ENCODE measurements at places on chromosomes 7 and 10.

DNA sequence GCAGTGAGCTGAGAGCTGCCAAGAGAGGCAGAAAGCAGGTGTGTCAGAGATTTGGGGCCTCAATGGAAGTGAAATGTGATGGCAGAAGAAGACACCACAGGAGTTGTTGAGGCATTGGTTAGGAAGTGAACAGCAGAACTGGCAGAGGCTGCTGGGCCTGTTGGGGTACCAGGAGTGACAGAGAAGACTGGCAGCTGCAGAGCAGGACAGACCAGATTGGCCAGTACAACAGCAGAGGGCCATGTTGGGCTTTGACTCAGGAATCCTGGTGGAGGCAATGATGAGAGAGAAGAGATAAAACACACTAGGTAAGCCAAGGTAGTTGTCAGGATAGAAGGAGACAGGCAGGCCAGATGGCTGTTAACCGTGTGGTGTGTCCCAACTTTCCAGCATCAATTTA lies 19.9 kb upstream of the HERPUD2 start:
- no peak for DNase-seq

- no peak for DNase-seq
Measured at GRCh38 chr7:106603346-106603745, 57.6 kb downstream of the CCDC71L start.

DNA sequence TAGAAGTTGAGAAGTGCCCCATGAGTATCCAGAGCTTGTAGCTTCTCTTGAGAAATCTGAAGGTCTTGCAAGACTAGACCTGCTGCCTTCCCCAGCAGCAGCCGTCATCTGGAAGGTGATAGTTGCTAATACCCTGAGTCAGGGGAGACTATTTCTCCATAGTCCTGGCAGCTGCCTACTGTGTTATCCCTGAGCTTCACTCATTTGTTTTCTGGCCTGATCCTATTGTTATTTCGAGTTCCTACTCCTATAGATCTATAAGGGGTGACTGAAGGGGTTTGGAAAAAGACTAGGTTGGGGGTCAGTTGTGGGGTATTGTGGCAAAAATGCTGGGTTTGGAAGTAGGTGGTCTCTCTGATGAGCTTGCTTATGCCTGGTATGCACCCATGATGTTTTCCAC lies 297.8 kb downstream of the CNTNAP2 start:
- no peak for DNase-seq

- DNase-seq: no peak
Measured at GRCh38 chr7:73901231-73901822, 40.4 kb downstream of the TMEM270 start.

- DNase-seq: no peak
Measured at GRCh38 chr7:714251-714671, 12.2 kb upstream of the DNAAF5 start.

- DNase-seq: no peak
Measured at GRCh38 chr7:151762583-151763245, 114.2 kb downstream of the PRKAG2 start.

GRCh38 chr10:117272195-117273076 lies 31.5 kb downstream of the SLC18A2 start:
- no peak for DNase-seq

GRCh38 chr7:7756577-7756976 lies 38.2 kb upstream of the RPA3 start:
- DNase-seq: no peak

DNA sequence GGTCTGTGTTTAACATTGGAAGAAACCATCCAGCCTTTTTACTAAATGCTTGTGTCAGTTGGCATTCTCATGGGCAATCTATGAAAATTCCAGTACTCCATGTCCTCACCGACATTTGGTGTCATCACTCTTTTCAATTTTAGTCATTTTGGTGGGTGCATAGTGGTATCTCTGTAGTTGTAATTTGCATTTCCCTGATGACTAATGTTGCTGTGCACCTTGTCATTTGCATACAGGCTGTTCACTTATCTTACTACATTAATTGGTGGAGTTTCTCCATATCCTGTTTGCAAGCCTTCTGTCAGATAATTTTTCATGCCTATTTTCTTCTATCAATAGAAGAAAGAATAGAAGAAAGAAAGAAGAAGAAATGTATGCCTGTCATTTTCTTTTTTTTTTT lies 73.7 kb downstream of the PLPP4 start:
- no peak for DNase-seq

GRCh38 chr10:78491812-78492211 lies 458.1 kb downstream of the RPS24 start:
- no peak for DNase-seq

GRCh38 chr10:59819265-59819664 lies 66.0 kb upstream of the MRLN start:
- no peak for DNase-seq

DNA sequence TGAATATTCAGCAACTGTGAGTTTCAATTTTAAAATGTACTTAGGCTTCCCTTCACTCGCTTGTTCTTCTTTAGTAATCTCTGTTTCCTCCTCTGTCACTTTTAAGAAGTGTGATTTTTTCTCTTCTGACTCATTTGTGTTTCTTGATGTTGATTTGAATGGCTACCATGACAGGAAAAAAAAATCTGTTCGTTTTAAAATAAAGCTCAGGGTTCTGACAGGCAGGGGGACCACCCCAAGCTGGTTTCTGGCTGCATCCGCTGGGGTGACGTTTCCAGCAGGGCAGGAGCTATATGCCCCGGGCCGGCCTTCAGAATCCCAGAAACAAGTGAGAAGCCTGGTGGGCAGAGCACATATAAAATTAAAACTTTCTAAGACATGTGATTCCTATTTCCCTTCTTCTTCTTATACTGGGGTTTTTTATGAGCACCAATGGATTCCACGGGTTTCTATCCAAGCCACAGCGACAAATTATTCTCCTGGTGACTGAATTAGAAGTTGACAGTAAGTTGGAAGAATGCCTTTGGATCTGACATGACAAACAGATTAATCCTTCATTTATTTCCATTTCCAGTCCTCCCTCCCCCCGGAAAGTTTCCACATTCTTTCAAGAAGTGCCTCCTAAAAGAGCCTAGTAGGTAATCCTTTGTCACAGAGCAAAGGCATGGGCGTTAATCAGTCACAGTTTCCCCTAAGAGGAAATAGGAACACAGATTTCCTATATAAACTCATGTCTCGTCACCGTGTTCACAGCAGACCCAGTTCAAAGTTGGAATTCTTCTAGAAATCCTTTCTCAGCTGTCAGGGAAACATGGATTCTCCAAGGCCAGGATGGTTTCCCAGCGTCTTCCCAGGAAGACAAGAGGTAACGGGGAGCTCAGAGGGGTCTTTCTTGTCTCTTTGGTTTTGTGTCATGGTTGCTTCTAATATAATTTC lies 79.9 kb downstream of the PTPRE start:
- DNase-seq: no peak

- no peak for DNase-seq
Measured at GRCh38 chr10:33893506-33893905, 559.0 kb upstream of the NRP1 start.

DNA sequence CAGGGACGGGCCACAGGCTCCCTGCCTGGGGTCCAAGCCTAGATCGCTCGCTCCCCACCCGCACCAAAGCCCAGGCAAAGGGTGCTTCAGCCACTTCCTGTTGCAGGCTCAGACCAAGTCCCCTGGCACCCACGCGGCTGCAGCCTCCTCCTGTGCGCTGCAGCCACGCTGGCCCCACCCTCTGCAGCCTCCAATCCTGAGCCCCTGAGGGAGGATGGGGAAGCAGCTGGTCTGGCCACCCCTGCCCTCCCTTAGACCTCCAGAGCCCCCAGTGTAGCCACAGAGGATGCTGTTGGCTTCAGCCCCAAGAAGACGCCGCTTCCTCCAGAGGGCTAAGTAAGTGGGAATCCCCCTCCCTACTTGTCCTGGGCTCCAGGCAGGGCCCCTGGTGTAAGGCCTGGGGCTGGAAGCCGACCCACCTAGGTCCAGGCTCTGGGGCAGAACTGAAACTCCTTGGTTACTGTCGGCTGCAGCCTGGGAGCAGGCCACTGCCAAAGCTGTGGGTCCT lies 9.4 kb downstream of the LIMK1 start:
- DNase-seq: no peak

DNA sequence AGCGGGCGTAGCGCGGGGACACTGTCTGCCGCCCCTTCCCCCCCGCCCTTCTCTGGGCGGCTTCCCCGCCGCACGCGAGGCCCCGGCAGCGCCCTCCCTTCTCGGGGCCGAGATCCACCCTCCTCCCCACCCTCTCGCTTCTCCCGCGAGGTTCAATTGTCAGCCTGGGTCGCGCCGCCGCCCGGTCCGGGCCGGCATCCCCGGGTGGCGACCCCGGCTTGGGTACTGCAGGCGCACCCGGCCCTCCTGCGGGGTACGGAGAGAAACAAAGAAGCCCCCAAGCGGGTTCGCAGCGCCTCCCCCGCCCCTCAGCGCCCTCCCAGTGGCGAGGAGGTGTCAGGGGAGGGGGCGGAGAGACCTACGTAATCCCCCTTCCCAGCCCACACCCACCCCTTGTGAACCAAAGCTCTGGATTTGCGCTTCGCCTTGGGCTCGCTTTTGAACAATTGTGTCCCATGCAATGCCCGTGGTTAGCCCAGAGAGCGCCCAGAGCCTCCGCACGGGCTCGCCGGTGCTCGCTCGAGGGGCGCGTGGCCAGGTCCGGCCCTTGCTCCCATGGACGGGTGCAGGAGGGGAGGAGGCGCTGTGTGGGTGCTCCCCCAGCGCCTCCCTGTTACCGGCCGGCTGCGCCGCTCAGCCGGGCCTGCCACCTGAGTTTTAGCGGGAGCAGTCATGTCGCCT lies 634 bp downstream of the HECW1 start:
- DNase-seq: no peak

GRCh38 chr7:94832051-94832450 lies 75.3 kb upstream of the PPP1R9A start:
- DNase-seq: no peak

- DNase-seq: no peak
Measured at GRCh38 chr7:115008465-115009114, 86.7 kb downstream of the MDFIC start.

DNA sequence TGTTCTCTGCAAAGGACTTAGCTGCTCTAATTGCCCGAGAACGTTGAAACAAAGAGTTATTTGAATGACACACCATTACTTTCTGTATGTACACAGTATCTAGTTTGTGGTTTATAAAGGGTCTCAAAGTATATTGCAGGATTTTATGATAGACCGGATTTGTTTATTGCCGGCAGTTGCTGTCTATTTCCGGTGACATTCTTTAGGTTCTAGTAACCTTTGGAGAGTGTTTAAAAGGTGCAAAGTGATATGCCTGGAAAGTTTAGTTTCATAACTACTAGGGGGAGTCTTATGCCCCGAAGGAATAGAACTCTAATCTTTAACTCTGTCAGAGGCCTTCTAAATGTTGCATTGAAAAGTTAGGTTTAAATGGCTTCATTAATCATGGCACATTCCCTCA lies 63.8 kb downstream of the PAPSS2 start:
- DNase-seq: no peak

DNA sequence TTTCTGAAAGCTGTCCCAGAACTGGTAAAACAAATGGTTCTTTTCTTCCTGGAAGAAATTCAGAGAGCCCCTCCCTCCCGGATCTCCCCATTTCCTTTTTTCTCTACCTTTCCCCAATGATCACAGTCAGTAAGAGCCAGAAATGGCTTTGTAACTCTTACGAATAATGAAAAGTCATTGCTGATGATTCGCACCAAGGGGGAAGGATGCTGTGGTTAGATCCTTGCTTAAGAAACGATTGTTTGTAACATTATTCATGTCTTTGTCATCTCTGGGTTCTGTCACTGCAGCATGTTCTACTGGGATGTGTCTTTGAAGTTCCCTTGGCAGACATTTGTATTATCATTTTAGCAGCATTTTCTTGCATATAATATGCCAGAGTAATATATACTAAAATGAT lies 138.9 kb downstream of the CACNB2 start:
- no peak for DNase-seq

DNA sequence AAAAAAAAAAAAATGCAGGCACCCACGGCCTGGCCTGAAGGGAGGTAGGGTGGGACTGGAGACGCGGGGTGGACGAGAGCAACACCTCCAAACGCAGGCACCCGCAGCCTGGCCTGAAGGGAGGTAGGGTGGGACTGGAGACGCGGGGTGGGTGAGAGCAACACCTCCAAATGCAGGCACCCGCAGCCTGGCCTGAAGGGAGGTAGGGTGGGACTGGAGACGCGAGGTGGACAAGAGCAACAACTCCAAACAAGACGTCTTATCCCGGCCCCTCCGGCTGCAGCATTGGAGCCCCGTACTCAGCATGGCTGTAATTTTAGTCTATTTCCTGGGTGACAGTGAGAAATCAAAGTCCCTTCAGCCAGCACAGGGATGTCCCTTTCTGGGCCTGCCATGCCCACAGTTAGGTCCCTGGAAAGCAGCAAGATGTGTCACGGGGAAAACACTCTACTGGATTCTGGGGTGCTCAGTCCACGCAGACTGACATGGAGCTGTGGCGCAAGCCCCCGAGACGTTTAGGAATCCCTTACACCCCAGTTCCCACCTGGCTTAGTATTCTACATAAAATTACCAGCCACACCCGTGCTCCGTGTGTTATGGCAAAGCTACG lies 119.9 kb downstream of the WDR37 start:
- DNase-seq: no peak

DNA sequence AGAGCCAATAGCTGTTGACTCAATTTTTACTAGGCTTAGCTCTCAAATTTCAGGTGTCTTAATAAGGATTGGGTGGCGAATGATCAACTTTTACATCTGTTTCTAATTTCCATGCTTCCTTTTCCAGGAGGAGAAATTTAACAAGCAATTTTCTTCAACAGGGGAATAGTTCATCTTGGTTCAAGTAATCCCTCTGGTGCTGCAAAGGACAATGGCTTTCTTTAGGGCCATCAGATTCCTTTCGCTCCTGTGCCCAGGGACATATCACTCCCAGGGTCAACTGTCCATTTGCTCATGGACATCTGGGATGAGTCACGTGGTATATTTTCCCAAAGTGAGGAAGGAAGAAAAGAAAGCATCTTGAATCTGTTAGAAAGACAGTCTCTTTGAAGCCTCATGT lies 313.3 kb downstream of the FRMD4A start:
- no peak for DNase-seq

DNA sequence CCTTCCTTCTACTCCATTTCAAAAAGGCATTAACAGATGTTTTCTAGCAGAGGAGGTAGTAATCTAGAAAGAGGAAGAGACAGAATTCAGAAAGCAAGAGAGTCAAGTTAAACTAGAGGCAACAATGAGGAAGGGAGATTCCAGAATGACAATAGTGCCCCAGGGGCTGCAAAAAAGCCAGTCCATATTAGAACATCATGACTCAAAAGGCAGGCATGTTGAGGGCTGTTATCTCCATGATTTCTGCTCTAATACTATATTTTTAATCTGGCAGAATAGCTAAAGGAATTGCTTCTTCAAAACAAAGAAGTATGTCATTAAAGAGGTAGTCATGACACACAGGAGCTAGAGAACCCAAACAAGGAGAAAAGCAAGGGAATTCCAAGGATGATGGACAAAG lies 599.6 kb downstream of the INHBA start:
- no peak for DNase-seq

GRCh38 chr7:57199252-57199651 lies 67.0 kb upstream of the ZNF479 start:
- DNase-seq: no peak

DNA sequence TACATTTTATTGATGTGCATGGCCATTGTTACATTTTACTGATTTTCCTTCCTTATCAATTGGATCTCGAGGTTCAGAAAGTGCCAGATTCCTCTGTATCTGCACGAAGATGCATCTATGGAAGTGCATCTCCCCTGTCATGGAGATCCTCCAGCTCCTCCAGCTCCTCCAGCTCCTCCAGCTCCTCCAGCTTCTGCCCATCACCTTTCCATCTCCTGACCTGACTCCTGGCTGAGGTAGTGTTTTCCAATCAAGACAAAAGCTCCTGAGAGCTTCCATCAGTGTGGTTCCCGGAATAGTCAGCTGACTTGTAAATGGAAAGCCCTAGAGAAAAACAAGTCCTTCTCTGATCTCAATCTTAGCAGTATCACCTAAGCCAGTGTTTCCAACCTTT lies 90.8 kb upstream of the KLF6 start:
- DNase-seq: no peak

Measured in stimulated activated CD4-positive, alpha-beta T cell treated with anti-CD3 and anti-CD28 coated beads, Interleukin-15, amount 100 ng/mL, for 1 hour (primary cell).